ENCODE measurements at places on chromosomes 3 and 15.

DNA sequence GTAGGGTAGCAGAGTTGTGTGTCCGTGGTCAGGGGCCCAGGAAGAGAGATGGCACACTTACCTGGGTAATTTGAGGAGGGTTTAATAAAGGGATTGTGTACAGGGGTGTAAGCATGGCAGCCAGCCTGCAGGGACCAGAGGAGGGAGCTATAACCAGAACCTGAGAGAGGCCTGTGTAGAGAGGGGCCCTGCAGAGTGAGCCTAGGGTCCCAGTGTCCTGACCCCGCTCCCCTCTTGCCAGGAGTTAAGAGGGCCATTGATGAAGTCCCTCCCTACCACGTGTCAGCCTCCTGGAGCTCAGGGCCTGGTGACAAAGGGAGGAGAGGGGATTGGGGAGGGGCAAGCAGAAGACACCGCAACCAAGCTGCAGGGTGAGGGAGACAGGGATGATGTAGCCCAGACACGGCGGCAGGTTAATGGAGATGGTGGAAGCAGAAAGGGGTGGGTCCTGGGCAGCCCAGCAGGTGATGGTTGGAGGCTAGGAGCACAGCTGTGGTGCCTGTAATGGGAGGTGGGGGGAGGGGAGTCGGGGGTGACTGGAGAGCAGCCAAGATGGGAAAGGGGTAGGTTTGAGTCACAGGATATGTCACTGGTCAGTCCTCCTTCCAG is 165.4 kb upstream of the TOPAZ1 start:
- DNase-seq = no peak

GRCh38 chr3:104990758-104991157 is 376.0 kb upstream of the ALCAM start:
- DNase-seq = no peak

GRCh38 chr15:85672332-85673084 is 122.2 kb downstream of the KLHL25 start:
- DNase-seq = no peak

DNA sequence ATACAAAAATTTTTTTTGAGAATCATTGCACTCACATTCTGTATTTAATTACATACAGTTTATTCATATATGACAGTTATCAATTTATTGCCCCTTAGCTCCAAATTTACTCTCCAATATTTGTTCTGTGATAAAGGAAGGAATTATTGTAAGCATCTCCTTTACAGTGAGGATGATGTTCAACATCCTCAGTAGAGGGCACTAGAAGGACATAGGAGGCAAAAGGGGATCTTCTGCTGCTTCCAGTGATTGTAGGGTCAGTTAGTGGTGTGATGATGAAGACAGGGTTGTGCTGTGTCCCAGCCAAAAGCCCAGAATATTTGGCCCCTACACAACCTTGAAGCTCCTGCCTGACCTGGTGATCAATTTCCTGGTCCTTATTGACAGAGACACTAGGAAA is 89.9 kb upstream of the DCBLD2 start:
- DNase-seq = no peak

GRCh38 chr15:69603369-69604071 is 150.9 kb downstream of the RPLP1 start:
- DNase-seq = no peak

DNA sequence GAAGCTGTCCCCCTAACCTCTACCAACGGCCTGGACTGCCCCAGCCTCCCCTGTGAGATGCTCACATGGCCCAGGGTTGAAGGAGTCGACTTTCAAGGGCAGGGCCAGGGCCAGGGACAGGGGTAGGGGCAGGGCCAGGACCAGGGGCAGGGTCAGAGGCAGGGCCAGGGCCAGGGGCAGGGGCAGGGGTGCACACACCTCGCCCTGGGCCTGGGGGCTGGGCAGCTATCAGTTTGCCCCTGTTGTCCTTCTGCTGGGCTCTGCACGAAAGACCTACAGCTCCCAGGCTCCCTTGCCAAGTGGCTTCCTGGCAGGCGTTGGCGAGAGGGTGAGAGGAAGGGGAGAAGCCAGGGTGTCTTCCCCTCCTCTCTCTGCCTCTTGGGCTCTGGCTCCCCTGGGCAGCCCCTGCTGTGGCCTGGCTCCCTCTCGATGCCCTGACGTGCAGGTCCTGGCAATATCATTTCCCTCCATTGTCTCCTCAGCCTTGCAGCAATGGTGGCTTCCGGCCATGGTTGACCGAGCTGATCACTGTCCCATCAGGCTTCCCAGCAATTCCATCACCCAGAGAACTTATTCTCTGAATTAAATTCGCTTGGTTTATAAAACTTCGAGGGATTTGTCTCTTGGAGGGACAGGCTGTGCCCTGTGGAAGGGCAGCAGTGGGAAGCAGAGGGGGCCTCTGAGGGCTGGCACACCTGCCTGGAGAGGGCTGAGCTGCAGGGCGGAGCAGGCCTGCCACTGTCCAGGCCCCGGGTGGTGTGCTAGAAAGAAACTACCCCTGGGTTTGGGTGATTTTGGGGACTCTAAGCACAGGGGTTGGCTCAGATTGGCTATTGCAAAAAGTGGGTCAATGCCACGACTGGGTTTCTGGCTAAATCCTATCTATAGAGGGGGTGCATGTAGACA is 13.9 kb downstream of the PRR23E start:
- no peak for DNase-seq

DNA sequence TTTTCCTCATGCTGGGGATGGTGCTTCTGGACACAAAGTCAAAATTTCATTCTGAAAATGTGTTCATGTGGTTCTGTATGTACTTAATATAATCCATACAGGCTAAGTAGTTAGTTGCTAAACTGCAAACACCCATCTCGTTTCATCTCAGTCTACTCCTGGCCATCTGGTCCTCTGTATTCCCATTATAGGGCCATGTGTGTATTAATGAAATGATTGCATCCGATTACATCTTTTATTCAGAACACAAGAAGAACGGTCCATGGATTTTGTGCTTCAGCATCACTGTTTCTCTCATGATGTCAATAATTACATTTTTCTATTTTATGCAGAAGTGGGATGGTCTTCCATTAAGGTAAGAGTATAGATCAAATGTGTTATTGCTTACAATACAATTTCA is 6.1 kb upstream of the GJD2 start:
- no peak for DNase-seq

- no peak for DNase-seq
These were observed 54.7 kb upstream of the KLF13 start for GRCh38 chr15:31271711-31272557.

All from epithelial cell of prostate (primary cell).